RPMI8226 (cell line): ENCODE measurements at places on chromosomes 1 and 21.

DNA sequence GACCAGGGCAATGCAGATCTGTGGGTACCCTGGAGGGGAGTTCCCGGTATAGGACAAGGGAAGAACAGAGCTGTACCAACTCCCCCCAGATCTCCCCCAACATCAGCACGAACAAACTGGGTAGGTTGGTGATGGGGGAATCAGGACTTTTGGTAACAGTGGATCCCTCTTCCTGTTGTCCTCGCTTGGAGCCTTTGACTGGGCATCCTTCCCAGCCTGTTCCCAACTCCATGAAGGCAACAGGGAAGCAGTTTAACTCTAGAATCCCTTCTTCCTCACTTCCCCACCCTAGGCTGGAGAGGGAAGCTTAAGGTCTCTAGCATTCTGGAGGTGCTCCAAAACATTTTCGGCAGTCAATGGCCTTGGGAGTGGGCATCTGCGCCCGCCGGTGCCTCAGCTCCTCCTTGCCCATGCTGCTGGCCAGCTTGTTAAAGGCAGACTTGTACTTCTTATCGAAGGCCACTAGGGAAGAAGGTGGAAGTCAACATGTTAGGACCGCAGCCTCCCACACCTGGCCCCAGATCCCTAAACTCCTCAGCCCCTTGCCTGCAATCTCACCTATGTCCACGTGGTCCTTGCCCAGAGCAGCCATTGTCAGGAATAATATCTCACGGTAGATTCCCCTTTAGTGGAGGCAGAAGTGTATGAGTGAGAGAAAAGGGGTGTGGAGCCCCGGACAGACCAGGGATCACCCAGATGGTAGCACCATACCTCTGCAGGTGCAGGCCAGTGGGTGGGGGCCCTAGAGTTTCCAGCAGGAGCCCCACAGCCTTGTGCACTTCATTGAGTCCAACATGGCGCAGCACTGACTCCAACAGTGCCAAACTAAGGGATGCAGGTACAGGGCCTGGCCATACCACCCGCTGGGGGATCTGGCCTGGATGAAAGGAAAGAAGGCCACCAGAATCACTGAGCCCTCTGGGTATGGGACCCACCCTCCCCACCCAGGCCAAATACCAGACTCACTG is 7.5 kb upstream of the GATAD2B start:
- no peak for DNase-seq

DNA sequence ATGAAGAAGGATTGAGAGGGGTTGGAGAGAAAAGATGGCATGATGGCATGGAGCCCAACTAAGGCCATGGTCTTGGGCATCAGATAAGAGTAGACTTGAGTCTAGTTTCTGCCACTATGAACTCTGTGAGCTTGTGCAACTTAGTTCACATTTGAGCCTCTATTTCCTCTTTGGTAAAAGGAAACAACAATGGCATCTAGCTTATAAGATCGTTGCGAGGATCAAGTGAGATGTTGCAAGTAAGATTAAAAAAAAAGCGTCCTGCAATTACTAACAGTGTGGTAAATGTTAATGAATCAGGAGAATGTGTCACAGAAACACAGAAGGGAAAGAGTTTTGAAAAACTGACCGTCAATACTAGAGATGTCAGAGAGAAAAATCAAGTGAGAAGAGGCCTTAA is 202.9 kb upstream of the FGGY start:
- DNase-seq, result no peak

- peak; percentile 72 for DNase-seq
These were observed 10.0 kb upstream of the ARHGAP29 start for GRCh38 chr1:94247138-94248094.

DNA sequence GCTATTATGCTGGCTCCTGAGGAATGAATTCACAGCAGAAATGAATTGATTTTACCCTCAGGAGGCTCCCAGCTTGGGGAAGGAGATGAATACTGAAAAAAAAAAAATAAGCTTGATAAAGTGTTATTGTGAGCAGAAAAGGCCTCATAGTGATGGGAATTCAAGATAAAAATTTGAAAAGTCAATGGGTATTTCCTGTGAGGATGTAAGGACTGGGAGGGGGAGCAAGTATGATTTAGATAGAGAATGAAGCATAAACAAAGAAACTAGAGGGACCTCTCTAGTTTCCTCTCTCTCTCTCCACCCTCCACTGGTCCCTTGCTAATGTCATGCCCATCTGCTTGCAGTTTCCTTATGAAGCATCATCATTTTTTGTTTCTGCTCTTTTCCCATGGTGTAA is 439.0 kb upstream of the PLXNA2 start:
- DNase-seq, result no peak

DNA sequence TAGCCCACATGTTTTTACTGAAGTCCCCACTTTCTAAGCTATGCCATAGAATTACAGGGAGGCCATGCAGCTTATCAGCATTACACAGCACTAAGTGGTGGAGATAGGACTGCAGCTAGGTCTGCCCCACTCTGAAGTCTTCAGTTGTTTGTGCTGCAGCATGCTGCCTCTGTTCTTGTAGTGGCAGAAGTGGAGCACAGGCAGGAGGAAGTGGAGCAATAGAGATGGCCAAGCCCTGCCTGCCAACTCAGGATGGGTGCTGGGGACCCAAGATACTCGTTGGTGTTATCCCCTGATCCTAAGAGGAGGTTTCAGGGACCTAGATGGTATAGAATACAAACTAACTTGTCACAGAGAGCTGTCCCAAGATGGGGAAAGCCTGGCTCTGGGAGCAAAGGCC is 12.9 kb downstream of the MRPL37 start:
- no peak for DNase-seq

GRCh38 chr1:94772845-94773244 is 47.3 kb upstream of the SLC44A3 start:
- no peak for DNase-seq

- DNase-seq, result no peak
These were observed 8.9 kb downstream of the ERI3 start for GRCh38 chr1:44346184-44346583.

DNA sequence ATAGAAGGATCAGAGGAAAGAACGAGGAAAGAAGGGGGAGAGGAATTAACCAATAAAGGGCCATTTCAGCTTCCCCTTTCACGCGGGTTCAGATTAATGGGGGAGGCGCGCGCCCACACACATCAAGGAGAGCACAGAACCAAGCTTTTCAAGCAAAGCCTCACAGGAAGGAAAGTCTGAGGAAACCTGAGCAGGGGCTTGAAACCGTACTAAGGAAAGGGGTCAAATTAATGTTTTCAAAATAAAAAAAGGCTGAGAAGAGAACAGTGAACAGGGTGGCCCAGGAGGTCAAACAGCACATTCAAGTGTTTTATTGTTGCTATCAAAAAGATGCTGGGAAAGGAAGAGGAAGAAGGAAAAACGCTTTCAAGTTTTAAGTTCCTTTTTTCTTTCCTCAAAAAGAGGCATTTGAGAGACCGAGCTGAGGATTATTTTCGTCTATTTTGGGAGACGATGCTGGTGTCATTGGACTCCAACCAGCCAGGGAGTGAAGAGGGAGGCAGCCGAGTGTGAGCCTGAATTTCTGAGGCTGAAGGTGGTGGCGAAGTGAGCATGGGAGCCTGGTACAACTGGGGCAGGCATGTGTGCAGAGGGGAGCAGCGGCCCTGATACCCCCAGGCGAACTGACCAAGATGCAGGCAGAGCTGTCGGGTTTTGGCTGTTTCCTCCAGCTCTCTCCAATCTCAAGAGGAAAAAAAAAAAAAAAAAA is 88.4 kb downstream of the PROX1 start:
- DNase-seq, result no peak

- DNase-seq, result no peak
These were observed 12.2 kb upstream of the NPL start for GRCh38 chr1:182777386-182777785.

DNA sequence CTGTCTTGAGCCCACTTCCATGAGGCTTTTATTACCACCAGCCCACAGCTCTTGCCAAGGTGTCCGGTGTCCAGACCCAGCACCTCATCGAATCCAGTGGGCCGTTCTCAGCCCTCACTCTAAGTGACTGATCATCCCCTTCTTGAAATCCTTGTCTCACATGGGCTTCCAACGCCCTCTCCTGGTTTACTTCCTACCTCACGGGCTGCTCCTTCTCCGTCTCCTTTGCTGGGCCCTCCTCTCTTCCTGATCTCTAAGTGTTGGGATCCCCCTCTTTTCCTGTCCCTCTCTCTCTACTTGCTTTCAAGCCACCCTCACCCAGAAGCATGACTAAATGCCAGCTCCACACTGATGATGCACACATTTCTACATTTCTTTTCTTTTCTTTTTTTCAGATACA is 9.0 kb upstream of the RHBG start:
- no peak for DNase-seq

GRCh38 chr1:41819843-41820242 is 98.9 kb downstream of the HIVEP3 start:
- no peak for DNase-seq

DNA sequence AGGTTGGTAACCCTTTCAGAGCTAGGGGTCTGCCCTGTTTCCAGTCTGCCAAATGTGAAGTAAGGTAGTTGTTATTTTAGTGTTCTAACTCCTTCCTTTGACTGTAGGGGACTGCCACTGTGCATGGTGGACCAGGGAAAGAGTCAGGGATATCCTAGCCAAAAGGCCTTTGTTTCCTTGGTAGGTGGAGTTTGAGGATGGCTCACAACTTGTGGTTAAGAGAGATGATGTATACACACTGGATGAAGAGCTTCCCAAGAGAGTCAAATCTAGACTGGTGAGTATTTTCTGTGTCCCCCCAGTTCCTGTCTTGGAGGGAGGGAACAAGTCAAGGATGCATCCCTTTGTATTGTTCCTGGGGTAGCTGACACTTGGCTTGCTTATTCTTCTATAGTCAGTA is 3.5 kb upstream of the ST3GAL3 start:
- DNase-seq, result no peak

GRCh38 chr1:54355931-54356679 is 50.1 kb downstream of the SSBP3 start:
- DNase-seq, result no peak

GRCh38 chr1:245566952-245567351 is 412.2 kb downstream of the KIF26B start:
- DNase-seq, result no peak

GRCh38 chr1:25066256-25066655 is 136.2 kb upstream of the RUNX3 start:
- DNase-seq, result no peak

DNA sequence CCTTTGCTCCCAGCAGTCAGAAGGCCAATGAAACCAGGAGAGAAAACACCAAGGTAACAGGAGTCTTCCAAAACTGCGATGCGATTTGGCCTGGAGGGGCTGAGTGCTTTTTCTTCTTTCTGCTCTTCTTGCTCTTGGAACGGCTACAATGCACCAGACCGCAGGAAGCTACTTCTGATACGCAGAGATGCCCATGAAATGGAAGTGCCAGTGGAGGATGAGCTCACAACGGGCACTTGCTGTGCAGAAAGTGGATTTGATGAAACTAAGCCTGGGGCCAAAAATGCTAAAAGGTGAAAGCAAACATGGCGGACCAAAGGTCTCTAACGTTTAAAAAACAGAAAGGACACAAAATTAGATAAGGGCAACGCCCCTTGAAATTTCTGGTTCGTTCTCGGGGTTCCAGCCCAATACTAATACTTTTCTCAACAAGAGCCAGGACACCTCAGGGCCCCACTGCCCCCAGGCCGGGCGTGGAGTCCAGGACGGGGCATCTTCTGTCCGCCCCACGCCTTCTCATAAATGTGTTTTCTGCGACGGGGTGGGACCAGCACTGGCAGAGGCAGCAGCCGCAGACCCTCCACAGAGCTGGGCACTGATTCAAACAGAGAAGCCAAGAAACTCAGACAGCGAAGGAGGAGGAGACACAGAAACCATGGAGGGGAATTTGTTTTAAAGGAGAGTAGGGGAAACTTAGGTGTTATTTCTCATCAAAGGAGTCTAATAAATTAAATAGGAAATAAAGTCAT is 101.3 kb downstream of the CRYAA start:
- no peak for DNase-seq

GRCh38 chr1:172244865-172245264 is 175.6 kb upstream of the C1orf105 start:
- DNase-seq, result no peak

GRCh38 chr1:19567041-19567440 is 77.1 kb upstream of the NBL1 start:
- DNase-seq, result no peak

DNA sequence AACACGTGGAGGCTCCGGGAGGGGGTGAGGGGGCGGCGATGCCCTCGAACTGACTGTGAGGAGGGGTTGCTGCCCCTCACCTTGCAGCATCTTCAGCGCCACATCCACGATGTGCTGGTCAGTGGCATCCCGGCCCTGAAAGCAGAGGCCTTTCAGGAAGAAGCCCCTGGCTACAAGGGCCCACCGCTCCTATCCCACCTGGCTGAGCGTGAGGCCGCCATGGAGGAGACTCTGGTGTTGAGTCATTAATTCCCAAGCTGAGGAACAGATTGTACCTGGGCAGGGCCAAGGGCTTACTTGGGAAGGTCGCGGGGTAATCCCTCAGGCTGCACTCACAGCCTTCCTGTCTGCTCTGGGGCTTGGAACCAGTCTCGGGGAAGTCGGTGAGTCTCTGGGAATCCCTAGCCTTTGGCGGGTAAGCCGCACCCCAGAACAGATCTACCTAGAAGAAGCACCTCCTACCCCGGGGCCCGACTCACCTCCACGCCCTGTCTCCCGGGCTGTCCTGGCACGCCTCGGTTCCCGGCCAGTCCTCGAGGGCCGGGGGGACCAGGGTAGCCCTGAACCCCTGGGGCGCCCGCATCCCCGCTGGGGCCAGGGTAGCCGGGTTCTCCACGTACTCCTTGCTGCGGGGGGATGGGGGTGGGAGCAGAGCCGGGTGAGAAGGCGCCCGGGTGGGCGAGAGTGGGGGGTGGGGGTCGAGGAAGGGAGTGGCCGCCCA is 13.9 kb downstream of the COL9A2 start:
- no peak for DNase-seq

DNA sequence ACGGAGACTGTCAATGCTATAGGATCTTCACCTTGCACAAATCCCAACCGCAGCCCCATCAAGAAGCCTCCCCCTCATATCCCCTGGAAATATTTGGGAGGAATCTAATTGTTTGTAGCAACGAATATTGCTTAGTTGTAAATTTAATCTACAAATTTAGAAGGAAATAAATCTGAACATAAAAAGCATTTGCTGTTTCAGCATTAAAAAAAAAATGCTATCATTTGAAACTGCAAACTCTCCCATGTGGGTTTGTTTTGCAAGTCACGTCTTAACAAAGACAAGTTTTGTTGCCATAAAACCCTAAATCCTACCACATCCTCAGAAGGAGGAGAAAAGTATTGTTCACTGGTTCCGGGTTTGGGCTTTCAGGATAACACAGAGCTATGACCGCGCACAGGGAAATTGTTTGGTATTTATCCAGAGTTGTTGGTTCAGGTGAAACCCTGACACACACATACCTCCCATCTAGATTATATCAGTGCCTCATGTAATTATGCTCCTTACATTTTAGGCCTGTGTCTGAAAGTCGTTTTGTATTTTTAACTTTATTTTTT is 279.6 kb downstream of the TM2D1 start:
- DNase-seq, result no peak

- DNase-seq, result no peak
These were observed 148.2 kb upstream of the PALMD start for GRCh38 chr1:99497690-99498089.

DNA sequence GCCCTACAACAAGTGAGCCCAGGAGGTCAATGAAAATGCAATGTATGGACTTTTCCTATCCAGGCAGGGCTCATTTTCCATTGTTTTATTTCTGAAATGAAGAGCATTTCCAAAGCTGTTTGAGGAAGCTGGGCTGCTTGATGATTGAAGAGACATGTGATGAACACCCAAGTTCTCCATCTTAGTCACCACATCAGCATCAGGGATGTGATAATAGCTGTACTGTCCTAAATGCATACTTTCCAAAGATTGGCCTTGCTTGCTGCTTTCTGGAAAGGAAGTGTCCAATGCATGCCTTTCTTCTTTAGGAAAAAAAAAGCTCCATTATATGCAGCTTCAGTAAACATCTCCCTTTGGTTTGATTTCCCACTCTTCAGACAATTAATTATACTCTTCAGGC is 425.9 kb upstream of the RUNX1 start:
- DNase-seq, result no peak
